ENCODE measurements at places on chromosomes 16 and 17.

- H3K36me3 ChIP-seq: no peaks in the 10 kb centered on the region
- peaks cover 10% of the 10 kb centered on the region for H3K4me1 ChIP-seq
- no peak overlapping the region for H3K27ac ChIP-seq
- DNase-seq: no peak
These were observed 55.5 kb upstream of the IRX3 start for GRCh38 chr16:54341892-54342776.

GRCh38 chr16:2720719-2721633 is 952 bp upstream of the PRSS27 start:
- peak; percentile 82 for DNase-seq
- no peaks in the 10 kb centered on the region for H3K36me3 ChIP-seq
- H3K27me3 ChIP-seq: no peaks in the 10 kb centered on the region
- H3K4me1 ChIP-seq: no peaks in the 10 kb centered on the region

- DNase-seq: no peak
- peak overlapping the region; percentile 48 for H3K27ac ChIP-seq
- H3K4me1 ChIP-seq: peaks cover 47% of the 10 kb centered on the region
- peaks cover 29% of the 10 kb centered on the region for H3K27me3 ChIP-seq
These were observed 8.5 kb downstream of the HIRIP3 start for GRCh38 chr16:29986931-29987330.

GRCh38 chr16:57102888-57103851 is 10.8 kb downstream of the CPNE2 start:
- H3K36me3 ChIP-seq: peaks cover 16% of the 10 kb centered on the region
- H3K27me3 ChIP-seq: peaks cover 11% of the 10 kb centered on the region
- DNase-seq: no peak
- no peak overlapping the region for H3K4me3 ChIP-seq

DNA sequence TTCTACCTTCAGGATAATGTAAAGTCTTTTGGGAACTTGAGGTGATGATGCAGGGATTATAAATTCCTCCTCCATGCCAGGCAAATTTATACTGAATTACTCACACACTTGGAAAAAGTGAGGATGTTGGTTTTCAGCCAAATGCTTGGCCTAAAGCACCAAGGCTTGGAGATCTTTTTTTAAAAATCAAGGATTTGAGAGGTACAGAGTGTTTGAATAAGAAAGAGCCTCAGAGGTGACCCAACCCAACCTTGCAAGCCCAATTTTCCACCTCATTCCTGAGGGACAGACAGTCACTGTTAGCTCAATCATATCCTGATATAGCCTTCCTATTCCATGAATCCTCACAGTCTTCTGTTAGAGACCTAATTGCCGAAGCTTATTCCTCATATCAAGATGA is 14.0 kb downstream of the GRIN2A start:
- H3K4me1 ChIP-seq: no peaks in the 10 kb centered on the region
- H3K4me3 ChIP-seq: no peak overlapping the region
- DNase-seq: no peak
- H3K27ac ChIP-seq: no peak overlapping the region
- H3K27me3 ChIP-seq: peaks cover 2% of the 10 kb centered on the region

DNA sequence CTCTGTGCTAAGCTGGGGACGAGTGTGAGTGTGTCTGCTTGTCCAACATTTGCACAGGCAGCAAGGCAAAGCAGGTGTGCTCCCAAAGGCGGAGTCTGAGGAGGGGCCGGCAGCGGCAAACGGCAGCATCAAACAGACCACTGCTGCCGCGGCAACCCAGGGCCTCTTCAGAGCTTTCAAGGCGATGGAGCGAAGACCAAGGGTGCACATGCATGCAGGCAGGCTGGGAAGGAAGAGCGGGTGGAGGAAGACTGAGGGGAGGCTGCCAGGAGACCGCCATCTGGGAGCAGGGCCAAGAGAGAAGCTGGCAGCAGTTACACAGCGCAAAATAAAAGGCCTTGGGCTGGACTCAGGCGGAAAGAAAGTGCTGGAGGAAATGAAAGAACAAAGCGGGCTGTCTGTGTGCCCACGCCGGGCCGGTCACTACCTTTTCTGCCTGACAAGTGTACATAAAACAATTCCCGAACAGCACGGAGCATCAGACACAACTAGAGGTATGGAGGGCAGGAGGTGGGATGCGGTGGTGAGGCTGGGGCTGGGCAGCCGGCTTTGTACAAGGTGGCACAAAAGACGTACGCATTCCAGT is 8.5 kb downstream of the TIMM22 start:
- H3K27ac ChIP-seq: peak overlapping the region; percentile 72
- H3K4me1 ChIP-seq: peaks cover 42% of the 10 kb centered on the region
- H3K36me3 ChIP-seq: peaks cover 34% of the 10 kb centered on the region
- H3K27me3 ChIP-seq: peaks cover 8% of the 10 kb centered on the region
- no peak overlapping the region for H3K4me3 ChIP-seq

DNA sequence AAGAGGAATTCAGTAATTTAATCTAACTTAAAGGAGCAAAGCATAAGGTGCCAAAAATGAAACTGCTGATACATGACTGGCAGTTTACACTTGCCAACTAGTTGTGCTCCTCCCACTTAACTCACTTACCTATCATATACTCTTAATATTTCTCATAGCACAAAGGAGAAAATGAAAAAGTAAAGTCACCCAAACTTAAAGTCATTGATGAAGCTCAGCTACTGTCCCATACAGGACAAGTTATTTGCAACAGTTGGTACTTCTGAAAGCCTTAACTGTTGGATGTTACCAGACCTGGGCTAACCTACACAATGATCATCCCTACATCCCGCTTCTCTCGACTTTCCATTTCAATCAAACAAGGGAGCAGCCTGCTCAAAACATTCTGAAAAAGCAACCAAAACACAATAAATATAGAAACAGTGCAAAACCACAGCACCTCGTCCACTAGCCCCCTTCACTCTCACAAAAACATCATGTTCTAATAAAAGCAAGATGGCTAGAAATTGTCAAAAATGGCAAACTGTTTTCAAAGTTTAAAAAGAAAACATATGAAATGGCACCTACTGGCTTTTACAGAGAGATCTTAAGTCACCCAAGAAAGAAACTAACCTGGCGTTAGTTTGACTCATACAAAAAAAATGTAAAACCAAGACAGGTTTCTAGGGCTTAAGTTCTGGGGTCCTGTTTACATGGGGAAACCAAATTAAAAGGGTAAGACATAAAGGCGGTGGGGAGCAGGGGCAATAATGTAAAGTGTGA is 868 bp downstream of the MED13 start:
- peaks cover 29% of the 10 kb centered on the region for H3K4me1 ChIP-seq
- H3K27me3 ChIP-seq: peaks cover 8% of the 10 kb centered on the region
- H3K27ac ChIP-seq: peak overlapping the region; percentile 97
- no peak for DNase-seq
- peaks cover 7% of the 10 kb centered on the region for H3K36me3 ChIP-seq
- H3K4me3 ChIP-seq: peak overlapping the region; percentile 100

DNA sequence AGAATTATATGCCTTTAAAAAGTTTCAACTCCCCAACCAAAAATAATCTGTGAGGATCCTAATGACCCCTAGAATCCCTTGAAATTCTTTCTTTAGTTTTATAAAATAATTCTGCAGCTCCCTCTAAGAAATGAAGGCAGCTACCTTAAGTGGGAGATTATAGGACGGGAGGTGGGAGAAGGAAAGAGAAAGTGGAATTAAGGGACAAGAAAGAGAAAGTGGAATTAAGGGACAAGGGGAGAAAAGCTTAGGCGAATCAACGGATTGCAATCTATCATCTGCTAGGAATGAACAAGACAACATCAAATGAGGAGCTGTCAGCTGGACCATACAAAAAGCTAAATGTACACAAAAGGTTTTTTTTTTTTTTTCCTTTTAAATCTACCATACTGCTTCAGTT is 262.0 kb downstream of the ZFHX3 start:
- no peak overlapping the region for H3K27ac ChIP-seq
- H3K36me3 ChIP-seq: peaks cover 15% of the 10 kb centered on the region
- peaks cover 3% of the 10 kb centered on the region for H3K4me1 ChIP-seq
- H3K27me3 ChIP-seq: peaks cover 8% of the 10 kb centered on the region
- H3K4me3 ChIP-seq: no peak overlapping the region
- no peak for DNase-seq

GRCh38 chr16:47925811-47926460 is 229.9 kb downstream of the ABCC12 start:
- H3K4me1 ChIP-seq: no peaks in the 10 kb centered on the region
- H3K36me3 ChIP-seq: no peaks in the 10 kb centered on the region
- H3K4me3 ChIP-seq: no peak overlapping the region
- H3K27ac ChIP-seq: no peak overlapping the region

DNA sequence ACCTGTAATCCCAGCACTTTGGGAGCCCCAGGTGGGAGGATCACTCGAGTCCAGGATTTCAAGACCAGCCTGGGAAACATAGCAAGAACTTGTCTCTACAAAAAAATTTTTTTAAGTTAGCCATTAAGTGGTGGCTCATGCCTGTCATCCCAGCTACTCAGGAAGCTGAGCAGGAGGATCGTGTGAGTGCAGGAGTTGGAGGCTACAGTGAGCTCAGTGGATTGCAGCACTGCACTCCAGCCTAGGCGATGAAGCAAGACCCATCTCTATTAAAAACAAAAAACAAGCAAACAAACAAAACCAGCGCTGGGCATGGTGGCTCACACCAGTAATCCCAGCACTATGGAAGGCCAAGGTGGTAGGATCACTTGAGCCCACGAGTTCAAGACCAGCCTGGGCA is 38.0 kb downstream of the HEATR3 start:
- DNase-seq: no peak
- H3K27ac ChIP-seq: no peak overlapping the region
- no peaks in the 10 kb centered on the region for H3K4me1 ChIP-seq
- no peaks in the 10 kb centered on the region for H3K27me3 ChIP-seq

- H3K4me1 ChIP-seq: no peaks in the 10 kb centered on the region
- no peak for DNase-seq
- H3K36me3 ChIP-seq: peaks cover 51% of the 10 kb centered on the region
- H3K4me3 ChIP-seq: no peak overlapping the region
These were observed 30.8 kb downstream of the PLCD3 start for GRCh38 chr17:45101546-45101882.

DNA sequence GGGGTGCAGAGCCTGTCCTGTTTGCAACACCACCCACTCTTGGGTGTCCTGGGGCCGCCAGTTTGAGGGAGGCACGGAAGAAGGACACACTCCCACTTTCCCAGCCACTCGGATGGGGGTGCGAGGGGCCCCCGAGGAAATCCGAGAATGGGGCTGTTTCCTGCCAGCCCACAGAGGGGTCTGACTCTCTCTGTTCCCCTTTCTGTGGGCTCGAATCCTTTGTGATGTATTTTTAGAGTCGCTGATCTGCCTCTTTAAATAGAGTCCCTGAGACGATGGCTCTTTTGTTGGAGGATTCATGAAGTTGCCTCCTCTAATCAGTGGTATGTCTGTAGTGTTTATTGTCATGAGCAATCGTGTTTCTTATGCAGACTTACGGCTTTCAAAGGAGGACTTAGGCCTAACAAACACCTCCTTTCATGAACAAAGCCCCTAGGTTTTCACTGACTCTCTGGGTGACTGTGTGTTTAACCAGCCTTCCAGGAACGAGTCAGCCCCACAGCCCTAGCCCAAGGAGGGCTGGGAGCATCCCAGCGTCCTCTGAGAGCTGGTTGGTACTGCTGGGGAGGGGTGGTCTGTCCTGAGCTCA is 29.1 kb downstream of the CIBAR2 start:
- H3K4me1 ChIP-seq: peaks cover 12% of the 10 kb centered on the region
- H3K36me3 ChIP-seq: peaks cover 1% of the 10 kb centered on the region
- H3K4me3 ChIP-seq: peak overlapping the region; percentile 44
- no peak overlapping the region for H3K27ac ChIP-seq

DNA sequence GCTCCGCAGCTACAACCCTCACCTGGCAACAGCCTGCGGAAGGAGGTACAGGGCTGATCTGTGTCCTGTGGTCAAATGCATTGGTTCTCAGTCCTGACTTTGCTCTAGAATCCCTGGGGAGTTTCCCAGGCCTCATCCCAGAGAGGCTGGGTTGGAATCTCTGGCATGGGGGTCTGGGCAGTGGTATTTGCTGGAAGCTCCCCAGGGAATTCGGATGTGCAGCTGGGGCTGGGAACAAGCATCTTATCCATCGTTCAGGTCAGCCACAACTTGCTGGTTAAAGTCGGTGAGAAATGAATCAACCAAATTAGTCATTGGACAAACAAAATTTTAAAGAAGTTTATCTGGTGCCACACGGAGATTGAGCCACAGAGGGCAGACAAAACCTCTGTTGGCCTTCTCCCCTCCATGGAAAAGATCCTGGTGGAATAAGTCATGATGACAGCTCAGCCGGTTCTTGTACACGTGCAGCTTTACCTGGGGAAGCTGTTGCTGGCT is 231.2 kb downstream of the FOXL1 start:
- peaks cover 3% of the 10 kb centered on the region for H3K27me3 ChIP-seq
- H3K36me3 ChIP-seq: no peaks in the 10 kb centered on the region
- no peak overlapping the region for H3K27ac ChIP-seq
- no peak for DNase-seq

- H3K27me3 ChIP-seq: peaks cover 4% of the 10 kb centered on the region
- H3K27ac ChIP-seq: peak overlapping the region; percentile 92
- H3K36me3 ChIP-seq: peaks cover 17% of the 10 kb centered on the region
- DNase-seq: no peak
- H3K4me1 ChIP-seq: peaks cover 10% of the 10 kb centered on the region
These were observed 678 bp downstream of the EXOC7 start for GRCh38 chr17:76102944-76103273.

GRCh38 chr17:4233668-4234258 is 30.0 kb downstream of the ANKFY1 start:
- no peak for DNase-seq
- no peak overlapping the region for H3K4me3 ChIP-seq
- H3K36me3 ChIP-seq: peaks cover 6% of the 10 kb centered on the region
- H3K27ac ChIP-seq: no peak overlapping the region
- H3K4me1 ChIP-seq: no peaks in the 10 kb centered on the region

DNA sequence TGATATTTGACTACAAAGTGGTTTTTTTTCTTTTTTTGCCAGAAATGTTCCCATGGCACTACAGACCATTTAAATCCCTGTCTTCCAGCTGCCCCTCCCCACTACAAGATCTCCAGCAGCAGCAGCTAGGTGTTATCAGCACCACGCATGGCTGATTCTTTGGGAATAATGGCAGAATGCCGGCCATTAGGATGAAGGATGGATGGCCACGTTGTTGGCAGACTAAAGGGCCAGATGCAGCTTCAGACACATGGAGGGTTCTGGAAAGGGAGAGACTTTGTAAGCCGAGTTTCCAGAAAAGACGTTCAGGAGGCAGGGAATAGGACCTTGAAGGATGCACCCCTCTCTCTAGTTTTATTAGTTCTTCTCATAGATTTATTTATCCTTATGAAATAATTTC is 10.3 kb upstream of the MED9 start:
- H3K4me1 ChIP-seq: peaks cover 5% of the 10 kb centered on the region
- no peak overlapping the region for H3K27ac ChIP-seq
- H3K27me3 ChIP-seq: no peaks in the 10 kb centered on the region
- no peak for DNase-seq
- no peaks in the 10 kb centered on the region for H3K36me3 ChIP-seq

- no peak for DNase-seq
- H3K27me3 ChIP-seq: peaks cover 7% of the 10 kb centered on the region
- H3K36me3 ChIP-seq: peaks cover 18% of the 10 kb centered on the region
- no peak overlapping the region for H3K27ac ChIP-seq
- peaks cover 5% of the 10 kb centered on the region for H3K4me1 ChIP-seq
These were observed 643 bp downstream of the HIGD1B start for GRCh38 chr17:44848257-44848795.

- H3K4me1 ChIP-seq: no peaks in the 10 kb centered on the region
- no peak overlapping the region for H3K27ac ChIP-seq
- no peak for DNase-seq
- H3K36me3 ChIP-seq: no peaks in the 10 kb centered on the region
- peaks cover 5% of the 10 kb centered on the region for H3K27me3 ChIP-seq
These were observed 236.0 kb downstream of the IRF8 start for GRCh38 chr16:86134802-86135461.
